ENCODE measurements at places on chromosomes 2 and 18.
A peak's percentile ranks its signal among the peaks of the same experiment; 100 is the strongest.

DNA sequence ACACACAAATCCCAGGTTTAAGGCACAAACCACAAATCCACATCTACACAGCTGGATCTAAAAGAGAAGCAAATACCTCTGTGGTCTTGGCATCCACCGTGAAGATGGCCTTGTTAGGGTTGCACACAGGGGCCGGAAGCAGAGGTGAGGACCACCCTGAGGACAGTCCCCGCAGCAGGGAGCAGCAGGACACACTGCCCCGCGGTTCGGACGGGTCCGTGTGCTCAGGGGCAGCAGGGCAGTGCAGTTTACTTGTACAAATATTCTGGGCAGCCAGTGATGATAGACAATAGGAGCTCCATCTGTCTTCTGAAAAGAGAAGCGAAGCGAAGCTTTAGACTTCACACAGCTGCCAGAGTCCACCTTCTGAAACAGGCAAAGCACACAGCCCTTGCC is 8.8 kb downstream of the PASK start:
- DNase-seq = no peak

DNA sequence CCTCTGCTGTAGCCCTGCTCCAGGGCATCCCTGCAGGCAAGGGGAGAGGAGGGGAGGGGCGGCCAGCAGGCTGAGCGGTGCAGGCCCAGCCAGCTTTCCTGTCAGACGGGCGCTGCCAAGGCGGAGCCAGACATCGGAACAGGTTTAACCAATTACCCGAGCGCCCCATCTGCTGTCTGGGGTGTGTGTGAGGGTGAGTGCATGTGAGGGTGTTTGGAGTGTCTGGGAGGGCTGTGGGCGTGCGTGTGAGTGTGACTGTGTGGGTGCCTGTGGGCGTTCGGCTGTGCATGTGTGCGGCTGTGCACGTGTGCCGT is 20.0 kb downstream of the EMX1 start:
- no peak for DNase-seq

GRCh38 chr2:160924936-160925353 is 235.3 kb upstream of the TANK start:
- DNase-seq = no peak

DNA sequence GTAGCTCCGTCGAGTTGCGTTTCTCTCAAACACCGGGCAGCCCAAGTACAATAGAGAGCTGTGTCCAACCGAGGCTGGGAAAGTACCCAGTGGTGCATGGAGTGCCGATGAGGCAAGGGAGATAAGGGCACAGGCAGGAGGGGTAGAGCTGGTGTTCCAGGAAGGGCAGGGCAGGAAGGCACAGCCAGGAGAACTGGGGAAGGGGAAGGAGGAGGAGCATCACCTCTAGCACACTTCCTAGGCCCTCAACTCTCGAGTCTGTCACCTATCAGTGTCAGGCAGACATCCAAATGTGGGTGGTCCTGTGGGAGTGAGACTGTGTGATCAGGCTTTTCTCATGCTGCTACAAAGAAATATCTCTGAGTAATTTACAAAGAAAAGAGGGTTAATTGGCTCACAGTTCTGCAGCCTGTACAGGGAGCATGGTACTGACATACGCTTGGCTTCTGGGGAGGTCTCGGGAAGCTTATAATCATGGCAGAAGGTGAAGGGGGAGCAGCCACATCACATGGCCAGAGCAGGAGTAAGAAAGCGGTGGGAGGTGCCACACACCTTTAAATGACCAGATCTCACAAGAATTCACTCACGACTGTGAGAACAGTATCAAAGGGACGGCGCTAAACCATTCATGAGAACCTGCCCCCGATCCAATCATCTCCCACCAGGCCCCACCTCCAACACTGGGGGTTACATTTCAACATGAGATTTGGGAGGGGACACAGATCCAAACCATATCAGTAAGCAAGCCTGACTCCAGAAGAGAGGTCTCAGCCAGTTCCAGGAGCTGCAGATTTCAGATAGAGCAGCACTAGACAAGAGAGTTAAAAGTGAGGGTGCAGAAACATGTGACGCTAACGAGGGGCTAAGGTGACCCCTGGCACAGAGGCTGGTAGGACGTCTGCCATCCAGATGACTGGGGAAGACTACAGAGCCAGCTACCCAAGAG is 75.7 kb downstream of the MBOAT2 start:
- no peak for DNase-seq

DNA sequence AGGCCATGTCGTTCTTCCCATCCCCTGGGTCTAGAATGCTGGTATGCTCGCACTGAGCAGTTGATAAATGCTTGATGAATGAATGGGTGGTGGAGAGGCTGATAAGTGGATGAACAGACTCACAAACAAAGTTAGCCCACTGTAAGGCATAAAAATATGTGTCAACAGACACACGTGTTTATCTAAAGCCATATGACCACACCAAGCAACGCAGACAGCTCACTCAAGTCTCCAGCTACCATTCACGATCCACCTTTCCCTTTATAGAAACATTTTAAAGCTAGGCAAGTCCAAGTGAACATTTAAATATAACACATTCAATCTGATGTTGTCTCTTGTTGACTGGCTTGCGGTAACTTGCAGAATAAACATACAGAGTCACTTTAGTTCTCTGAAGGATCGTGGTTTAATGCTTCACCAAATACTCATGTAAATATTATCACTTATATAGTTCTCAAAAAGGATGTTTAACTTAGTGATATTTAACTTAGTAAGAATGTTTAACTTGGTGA is 105.5 kb downstream of the NOL10 start:
- DNase-seq = no peak

DNA sequence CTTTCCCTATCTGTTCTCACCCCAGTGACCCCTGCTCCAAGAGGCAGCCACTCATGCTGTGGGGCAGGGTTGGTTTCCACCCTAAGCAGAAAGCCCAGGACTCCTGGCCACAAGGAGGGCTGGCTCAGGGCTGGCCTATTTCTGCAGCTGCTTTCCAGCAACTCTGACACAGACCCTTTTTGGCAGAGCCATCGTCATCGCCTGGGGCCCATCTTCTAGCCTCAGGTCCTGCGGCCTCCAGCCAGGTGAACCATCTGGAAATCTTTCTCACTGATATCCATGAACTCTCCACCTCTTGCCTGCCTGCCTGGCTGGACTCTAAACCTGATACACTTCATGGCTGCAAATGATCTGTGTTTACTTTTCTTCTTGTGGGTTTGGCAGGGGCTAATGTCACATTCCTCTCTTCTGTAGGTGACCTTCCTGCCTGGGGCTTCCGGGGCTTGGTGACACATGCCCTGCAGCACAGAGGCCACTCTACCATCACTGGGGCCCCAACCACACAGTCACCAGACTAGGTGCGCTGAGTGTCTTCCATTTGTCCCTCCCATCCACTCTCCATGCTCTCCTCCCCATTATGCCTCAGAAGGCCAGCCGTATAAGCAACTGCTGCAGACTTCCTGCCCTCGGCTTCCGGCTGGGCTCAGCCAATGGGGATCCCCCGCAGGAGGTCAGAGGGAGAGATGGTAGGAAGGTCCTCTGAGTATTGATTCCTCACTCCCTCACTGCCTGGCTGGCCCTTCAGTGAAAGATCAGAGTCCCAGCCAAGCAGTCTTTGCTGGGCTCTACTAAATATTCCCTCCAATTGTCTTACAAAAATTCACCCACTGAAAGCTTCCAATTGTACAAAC is 9.7 kb upstream of the COPS8 start:
- no peak for DNase-seq

GRCh38 chr18:50751490-50751889 is 68.3 kb downstream of the MRO start:
- DNase-seq = no peak

- no peak for DNase-seq
These were observed 2.0 kb upstream of the TUBB6 start for GRCh38 chr18:12305930-12306629.

DNA sequence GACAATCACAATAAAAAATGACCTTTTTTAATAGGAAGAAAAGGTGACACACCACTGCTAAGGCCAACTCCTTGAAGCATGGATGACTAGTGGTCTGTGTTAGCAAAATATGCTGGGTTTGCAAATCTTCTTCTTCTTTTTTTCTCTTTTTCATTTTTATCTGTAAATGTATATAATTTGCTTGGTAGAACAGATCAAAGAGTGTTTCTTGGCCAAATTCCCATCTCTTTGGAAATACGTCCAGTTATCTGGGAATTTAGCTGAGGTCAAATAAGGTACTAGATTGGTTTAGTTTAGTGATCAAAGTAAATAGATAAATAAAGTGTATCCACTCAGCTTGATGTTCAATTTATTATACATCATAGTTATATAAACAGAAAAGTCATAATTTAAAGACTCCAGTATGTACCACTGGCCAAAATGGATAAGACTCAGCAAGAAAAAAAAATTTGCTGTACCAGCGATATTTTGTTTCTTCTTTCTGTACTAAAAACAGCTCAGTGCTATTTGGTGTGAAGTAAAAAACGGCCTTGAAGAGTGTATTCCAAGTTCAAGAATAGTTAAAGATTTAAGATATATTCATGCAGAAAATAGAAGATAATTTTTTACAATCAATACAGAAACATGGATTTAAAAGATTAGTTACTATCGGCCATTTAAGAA is 738.6 kb upstream of the PIK3C3 start:
- DNase-seq = no peak

- no peak for DNase-seq
These were observed 1081.9 kb downstream of the LRP1B start for GRCh38 chr2:141048951-141049350.

DNA sequence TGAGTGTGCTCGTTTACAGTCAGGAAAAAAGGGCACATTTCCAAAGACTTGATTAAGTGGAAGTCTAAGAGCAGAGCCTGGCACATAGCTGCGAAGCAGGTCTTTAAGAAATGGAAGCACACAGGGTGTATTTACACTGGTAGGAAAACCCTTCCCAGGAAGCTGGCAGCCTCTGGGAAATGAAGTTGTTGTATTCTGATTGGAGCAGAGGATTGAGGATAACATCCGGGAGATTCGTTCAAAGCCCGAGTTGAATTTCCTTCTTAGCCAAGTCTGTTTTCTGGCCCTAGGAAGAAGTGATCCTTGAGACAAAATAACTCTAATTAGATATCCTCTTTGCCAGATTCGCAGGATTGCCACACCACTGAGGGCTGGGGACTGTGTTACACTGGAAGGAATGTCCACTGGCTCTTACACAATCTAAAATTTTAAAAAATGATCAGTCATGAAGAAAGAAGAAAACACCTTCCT is 75.9 kb downstream of the ITGB1BP1 start:
- no peak for DNase-seq

- no peak for DNase-seq
These were observed 168.7 kb downstream of the TCF4 start for GRCh38 chr18:55419132-55419946.

DNA sequence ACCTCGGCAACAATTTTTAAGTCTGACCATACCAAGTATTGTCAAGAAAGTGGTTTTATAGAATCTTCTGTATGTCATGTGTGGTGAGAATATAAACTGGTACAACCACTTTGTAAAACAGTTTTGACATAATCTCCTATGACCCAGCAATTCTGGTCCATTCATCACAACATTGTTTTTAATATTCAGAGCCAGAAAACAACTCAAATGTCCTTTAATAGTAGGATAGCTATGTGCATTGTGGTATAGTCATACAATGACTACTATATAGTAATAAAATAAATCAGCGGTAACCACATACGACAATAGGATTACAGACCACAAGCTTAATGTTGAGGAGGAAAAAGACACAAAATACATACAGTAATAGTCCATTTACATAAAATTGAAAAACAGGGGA is 175.2 kb upstream of the SPATS2L start:
- DNase-seq = no peak

- no peak for DNase-seq
These were observed 2.4 kb upstream of the SP9 start for GRCh38 chr2:174332217-174332963.

GRCh38 chr18:10912790-10913545 is 236.4 kb downstream of the PIEZO2 start:
- no peak for DNase-seq

DNA sequence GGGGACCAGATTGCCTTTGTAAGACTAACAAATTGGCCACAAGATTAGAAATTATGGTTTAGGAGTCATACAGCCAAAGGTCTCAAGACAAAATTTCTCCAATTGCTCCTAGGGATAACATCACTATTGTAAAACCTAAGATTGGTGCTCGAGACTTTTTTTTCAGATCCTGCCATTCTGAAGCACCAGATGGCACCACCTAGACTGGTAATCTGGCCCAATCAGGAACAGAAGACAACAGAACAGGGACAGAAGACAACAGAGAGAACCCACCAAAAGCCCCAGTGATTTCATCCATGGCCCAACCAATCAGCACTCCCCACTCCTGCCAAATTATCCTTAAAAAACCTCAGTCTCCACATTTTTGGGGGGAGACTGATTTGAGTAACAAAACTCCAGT is 66.8 kb downstream of the LINC00305 start:
- no peak for DNase-seq

DNA sequence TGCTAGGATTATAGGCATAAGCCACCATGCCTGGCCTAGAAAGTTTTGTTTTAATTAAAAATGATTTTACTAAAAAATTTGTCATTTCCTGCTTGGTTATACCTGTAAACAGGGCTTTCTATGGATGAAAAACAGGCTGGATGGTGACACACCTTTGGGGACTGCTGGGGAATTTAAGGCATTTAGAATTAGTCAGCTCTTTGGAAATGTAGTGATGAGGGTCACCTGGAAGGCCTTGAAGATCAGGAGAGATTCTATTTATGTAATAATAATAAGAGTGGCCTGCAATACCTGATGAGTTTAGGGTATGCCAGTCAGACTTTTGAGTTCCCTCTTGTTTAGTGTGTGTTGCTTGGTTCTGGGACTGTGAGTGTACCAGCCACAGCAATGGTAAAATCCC is 51.1 kb downstream of the RALBP1 start:
- DNase-seq = no peak

DNA sequence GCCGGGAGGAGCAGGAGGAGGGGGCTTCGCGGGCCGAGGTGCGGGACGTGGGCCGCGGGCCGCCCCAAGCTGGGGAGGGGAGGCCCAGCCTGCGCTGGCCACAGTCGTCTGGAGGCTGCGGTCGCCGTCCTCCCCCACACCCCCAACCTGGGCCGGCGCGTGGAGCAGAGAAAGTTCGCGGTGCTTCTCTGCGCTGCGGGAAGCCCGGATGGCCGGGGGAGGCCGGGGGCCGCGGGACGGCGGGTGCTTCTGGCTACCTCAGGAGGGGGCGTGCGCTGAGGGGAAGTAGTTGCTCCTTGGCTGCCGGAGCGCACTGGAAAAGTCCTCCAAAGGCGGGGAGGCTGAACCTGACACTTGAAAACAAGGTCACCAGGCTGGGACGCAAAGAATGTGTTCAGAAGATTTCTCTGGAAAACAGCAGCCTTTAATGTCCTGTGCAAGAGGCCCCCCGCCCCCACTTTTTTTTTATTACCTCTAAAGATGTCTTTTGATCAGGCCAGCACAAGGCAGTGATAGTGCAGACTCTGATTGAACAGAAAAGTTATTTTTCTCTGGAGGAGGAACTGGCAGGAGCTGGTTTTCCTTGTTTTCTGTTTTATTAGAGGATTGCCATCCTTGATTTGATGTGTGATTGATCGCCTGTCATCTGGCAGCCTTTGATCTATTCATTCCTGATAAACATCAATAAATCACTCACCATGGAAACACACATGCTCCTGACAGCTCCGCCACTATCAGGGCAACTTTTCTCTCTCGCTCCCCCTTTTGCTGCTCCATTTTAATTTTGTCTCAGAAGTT is 1.6 kb downstream of the TSHZ1 start:
- peak; percentile 51 for DNase-seq
